ENCODE measurements at places on chromosomes 7 and 10.

- H3K36me3 ChIP-seq = no peaks in the 10 kb centered on the region
- no peak overlapping the region for H3K4me3 ChIP-seq
- DNase-seq = no peak
These were observed 64.8 kb downstream of the THSD7A start for GRCh38 chr7:11767148-11767547.

- DNase-seq = no peak
- no peaks in the 10 kb centered on the region for H3K27me3 ChIP-seq
- peaks cover 2% of the 10 kb centered on the region for H3K36me3 ChIP-seq
These were observed 124.5 kb downstream of the ZFAND4 start for GRCh38 chr10:45548068-45548467.

DNA sequence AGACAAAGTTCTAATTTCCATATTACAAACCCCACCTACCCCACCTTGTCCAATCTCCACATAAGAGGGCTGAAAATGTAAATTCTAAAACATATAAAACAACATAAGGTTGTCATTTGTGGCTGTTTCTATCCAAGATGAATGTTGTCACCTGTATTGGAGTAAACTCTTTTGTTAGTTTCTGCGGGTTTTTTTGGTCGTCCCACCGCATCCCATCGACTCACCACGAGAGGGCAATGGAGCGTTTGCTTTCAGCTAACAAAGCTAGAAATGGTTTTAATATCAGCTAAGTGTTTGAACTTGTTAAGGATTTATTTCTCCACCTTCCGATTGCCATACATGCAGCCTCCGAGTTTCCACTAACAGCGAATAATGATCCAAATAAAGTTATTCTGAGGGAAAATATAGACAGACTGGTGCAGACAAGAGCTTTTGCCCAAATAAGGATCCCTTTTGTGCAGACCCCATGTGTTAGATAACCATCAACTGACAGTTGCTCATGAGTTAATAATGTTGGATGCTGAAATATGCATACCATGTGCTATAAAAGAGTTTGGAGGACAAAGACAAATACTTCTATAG is 137.2 kb downstream of the ARID5B start:
- peak; percentile 85 for DNase-seq
- H3K27me3 ChIP-seq = no peaks in the 10 kb centered on the region
- H3K36me3 ChIP-seq = peaks cover 6% of the 10 kb centered on the region

- no peaks in the 10 kb centered on the region for H3K27me3 ChIP-seq
- no peak for DNase-seq
- no peak overlapping the region for H3K27ac ChIP-seq
- H3K4me1 ChIP-seq = no peaks in the 10 kb centered on the region
- H3K36me3 ChIP-seq = no peaks in the 10 kb centered on the region
These were observed 117.6 kb downstream of the DIP2C start for GRCh38 chr10:571688-572451.

DNA sequence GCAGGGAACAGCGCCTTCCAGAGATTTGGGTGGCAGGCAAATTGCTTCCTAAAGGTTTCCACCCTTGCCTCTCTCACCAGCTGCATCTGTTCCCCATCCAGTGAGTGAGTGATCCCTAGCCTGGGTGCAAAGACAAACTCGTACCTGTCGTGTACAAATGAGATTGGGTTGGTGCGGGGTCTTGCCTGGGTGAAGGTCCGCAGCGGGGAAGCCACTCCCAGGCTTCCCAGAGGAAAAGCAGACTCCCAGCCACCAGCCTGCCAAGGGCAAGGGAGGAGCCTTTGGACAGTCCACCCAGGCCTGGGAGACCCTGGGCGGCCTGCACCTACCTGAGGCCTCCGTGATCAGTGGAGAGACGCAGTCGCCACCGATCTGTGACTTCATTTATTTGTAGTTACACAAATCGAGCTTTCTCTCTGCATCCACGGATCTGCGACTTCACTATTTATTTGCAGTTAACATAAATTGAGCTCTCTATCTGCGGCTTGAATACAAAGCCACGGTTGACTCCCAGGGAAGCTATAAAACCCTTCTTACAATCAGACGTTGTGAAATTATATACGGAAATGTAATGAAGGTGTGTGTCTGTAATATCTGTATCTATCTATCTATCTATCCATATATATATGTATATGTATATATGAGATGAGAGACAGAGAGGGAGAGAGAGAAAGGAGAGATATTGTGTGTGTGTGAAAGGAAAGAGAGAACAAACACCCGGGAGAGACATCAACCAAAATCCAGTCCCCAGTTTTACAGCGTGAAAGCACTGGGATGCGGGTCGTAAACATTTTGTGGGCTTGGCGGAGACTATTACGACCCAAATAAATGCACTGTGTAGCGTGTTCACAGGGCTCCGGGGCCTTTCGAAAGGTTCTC is 3.0 kb upstream of the HOXA7 start:
- peaks cover 55% of the 10 kb centered on the region for H3K4me1 ChIP-seq
- no peak overlapping the region for H3K4me3 ChIP-seq
- H3K27me3 ChIP-seq = peaks cover 87% of the 10 kb centered on the region
- no peaks in the 10 kb centered on the region for H3K36me3 ChIP-seq

GRCh38 chr10:22573820-22574569 is 140.4 kb downstream of the PIP4K2A start:
- no peak overlapping the region for H3K4me3 ChIP-seq
- no peaks in the 10 kb centered on the region for H3K27me3 ChIP-seq
- DNase-seq = peak; percentile 69
- H3K27ac ChIP-seq = no peak overlapping the region
- peaks cover 7% of the 10 kb centered on the region for H3K4me1 ChIP-seq
- peaks cover 67% of the 10 kb centered on the region for H3K36me3 ChIP-seq

DNA sequence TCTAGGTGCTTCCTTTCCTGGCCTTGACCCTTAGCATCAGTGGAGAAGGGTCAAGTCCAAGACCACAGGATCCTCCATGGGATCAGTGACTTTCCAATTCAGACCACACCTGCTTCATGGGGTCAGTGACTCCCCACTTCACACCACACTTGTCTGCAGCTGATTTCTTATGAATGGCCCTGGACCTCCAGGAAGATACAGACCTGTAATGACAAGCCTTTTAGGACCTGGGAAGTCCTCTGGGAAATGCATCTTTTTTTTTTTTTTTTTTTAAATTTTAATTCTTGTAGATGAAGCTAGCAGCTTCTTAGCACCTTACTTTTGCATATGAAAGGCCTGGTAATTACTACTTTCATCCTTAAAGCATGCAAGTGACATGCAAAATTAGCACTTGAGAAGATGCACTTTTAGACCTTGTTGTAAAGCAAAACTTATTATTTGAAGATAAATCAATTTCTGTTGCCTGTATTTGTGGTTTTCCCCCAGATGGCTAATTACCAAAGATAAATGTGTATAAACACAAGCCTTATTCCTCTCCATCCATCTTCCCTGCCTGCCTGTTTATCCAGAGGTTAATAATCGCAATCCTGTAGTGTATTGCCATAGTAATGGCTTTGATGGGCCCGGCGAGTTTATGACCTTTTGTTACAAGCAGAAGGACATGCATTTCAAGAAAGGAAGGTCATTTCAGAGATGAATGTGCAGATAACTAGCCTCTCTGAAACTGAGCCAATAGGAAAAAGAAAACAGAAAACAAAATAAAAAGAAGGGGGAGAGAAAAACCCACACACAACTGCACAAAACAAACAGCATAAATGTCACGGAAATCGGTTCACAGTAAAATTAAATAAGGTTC is 1018.7 kb downstream of the TYW1 start:
- H3K36me3 ChIP-seq = no peaks in the 10 kb centered on the region
- DNase-seq = no peak
- no peak overlapping the region for H3K4me3 ChIP-seq
- no peaks in the 10 kb centered on the region for H3K27me3 ChIP-seq
